ENCODE measurements at places on chromosomes 6 and 20.
A peak's percentile ranks its signal among the peaks of the same experiment; 100 is the strongest.

DNA sequence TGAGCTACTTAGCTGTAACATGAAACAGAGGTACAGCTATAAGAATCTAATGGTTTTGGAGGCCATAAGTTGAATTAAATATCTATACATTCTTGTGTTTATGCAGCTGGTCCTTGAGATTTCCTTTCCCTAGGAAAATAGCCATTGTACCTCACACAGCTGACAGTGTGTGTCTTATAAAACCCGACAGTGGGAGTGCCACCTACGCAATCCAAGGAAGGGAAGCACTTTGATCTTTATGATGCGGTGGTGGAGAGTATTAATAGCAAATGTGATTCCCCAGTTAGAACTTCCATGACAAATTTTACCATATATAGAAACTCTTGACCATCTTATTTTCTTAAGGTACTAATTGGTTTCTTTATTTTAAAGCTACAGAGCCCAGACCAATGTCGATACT, 149.5 kb downstream of the TMEM200A start:
- no peak for DNase-seq

DNA sequence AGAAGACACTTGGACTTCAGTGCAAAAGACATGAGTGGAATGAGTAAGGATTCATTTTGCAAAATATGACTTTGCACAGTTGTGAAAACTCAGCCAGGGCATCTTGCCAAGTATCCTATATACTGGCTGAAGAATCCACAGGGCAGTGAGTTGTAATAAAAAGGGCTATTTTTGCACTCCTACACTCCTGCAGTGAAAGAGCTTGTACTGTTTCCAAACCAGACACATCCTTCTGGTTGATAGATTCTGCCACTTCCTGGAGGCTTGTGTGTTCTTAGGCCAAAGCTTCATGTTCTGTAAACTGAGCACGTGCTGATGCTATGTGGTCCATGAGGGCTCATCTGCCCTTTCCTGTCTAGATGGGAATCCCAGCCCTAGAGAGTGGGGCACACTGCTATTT, 34.9 kb downstream of the GMPR start:
- no peak for DNase-seq

- DNase-seq: no peak
Observed at GRCh38 chr6:124866040-124866439, 96.2 kb upstream of the RNF217 start.

- DNase-seq: no peak
Observed at GRCh38 chr20:62522748-62523396, 47.1 kb upstream of the GATA5 start.

DNA sequence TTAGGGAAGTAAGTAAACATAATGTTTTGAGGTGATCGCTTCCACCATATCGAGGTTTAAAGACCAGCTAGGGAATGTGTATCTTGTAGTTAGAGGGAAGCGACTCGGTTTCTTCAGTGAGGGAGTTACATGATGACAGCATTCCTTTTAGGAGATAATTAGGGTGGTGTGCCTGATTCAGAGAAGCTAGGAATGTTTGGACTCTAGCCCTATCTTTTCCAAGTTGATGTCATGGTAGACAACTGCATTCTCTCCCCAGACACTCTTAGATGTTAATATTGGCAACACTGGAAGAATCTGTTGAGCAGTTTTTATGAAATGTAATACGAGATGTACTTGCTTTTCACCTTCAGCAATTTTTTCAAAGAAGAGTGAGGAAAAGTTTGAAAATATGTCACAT, 12.9 kb upstream of the HIVEP1 start:
- no peak for DNase-seq

- no peak for DNase-seq
Observed at GRCh38 chr6:90530882-90531281, 56.0 kb downstream of the MAP3K7 start.

- DNase-seq: no peak
Observed at GRCh38 chr20:16689906-16690305, 39.9 kb upstream of the SNRPB2 start.

- DNase-seq: no peak
Observed at GRCh38 chr6:155090166-155090565, 95.1 kb downstream of the TIAM2 start.

DNA sequence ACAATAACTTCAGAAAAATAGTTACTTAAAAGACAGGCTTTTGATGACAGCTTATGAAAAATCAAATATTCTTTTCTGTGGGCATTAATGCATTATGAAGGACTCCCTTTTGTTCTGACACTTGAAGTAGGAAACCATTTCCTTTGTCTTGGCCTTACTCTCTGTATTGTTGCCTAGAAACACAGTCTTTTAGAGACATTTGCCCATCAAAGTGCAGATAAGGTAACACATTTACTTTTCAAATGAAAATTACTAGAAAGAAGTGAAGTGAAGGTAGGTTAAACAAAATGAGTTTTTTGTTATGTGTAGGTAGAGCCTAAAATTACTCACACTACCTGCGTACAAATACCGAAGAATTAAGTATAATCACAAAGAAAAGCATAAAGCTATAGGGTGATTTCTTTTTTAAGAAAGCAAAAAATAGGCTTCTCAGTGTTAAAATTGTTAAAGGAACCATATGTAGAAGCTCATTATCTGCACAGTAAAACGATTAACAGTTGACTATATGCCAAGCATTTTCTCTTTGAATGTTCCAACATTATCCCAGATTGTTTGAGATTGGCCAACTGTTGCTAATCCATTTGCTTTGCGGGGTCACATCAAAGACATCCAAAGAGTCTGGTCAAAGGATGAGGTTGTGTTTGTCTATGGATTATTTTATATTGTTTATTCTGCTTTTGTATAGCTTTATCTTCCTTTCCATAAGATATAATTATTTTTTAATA, 542.0 kb upstream of the RNF217 start:
- DNase-seq: no peak

DNA sequence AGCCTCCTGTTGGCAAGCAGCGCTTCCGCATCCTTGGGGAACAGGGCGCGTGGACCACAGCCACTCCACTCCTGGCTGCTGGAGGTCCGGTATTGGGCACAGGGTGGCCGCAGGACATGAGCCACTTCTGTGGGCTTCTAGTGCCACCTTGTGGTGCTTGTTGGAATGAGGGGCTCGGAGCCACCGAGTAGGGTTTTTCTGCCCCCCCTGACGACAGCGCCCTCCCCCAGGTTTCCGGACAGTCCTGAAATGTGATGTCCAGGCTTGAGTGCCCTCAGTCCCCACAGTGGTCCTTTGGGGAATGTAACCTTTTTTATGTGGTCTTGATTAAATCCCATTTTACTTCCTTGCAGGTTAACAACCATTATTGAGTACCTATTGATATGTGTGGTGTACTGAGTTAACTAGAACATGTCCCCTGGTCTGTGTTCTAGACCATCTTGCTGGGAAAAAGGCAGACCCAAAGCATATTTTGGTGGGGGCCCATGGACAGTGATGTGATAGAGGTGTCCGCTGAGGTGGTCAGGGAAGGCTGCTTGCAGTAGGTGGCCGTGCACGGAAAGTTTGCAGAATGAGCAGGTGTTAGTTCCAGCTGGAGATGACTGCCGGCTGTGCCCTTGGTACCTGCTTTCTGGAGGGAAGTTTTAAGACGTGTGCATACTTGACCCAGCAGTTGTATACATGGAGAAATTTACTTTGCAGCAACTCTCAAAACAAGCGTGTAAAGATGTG, 70.0 kb downstream of the PTPN1 start:
- no peak for DNase-seq

- DNase-seq: no peak
Observed at GRCh38 chr20:53865901-53866793, 204.2 kb downstream of the BCAS1 start.

- peak; percentile 69 for DNase-seq
Observed at GRCh38 chr6:113997116-113997515, 26.2 kb upstream of the HDAC2 start.

DNA sequence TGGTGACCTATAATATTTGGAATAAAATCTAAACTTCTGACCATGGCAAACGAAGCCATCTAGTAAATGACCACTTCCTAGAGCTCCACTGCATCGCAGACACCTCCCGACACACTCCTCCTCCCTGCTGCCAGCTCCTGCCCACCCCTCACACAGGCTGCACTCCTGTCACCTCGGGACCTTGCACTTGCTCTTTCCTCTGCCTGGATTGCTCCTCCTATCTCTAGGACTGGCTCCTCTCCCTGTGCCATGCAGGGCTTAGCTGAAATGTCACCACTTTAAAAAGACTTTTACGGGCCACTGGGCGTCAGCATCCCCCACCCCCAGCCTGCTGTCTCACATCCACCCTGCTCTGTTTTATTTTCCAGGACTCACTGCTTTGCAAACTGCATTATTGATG, 87.6 kb upstream of the MC3R start:
- DNase-seq: no peak

GRCh38 chr20:51321343-51322163, 221.0 kb downstream of the NFATC2 start:
- no peak for DNase-seq

DNA sequence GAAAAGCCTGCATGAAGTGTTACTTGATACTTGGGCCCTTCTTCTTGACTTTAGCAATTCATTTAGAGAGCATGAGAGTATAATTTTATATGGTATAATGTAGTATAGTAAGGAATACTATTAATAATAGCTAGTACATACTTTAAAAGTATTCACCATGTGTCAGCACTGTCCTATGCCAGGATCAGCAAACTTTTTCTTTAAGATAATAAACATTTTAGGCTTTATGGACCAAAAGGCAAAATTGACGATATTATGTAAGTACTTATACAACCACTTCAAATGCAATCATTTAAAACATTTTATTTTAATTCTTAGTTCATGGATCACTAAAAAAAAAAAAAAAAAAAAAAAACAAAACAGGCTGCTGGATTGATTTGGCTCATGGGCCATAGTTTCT, 163.9 kb downstream of the IBTK start:
- DNase-seq: no peak

GRCh38 chr6:155021680-155022079, 26.6 kb downstream of the TIAM2 start:
- no peak for DNase-seq

DNA sequence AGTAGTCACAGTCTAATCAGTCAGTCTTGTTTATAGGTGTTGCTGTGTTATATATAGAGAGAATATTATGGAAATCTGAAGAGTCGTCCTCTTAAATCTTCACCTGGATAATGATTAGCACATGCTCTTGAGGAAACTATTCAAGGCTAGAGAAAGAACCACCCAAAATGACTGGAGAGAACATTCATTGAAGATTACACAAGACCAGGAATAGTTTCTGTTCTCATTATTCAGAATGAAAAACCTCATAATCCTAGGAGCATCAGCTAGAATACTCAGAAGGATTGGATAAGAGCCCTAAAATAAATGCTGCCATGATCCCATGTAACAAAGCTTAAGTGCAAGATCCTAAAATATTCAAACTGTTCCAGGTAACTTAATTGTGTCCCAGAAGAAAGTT, 278.2 kb upstream of the PREP start:
- DNase-seq: no peak

- DNase-seq: no peak
Observed at GRCh38 chr20:63957004-63957689, 931 bp upstream of the UCKL1 start.

Measured in stromal cell of bone marrow (primary cell).